Effector memory CD4-positive, alpha-beta T cell (primary cell): ENCODE measurements at places on chromosomes 1 and 21.
A peak's percentile ranks its signal among the peaks of the same experiment; 100 is the strongest.

DNA sequence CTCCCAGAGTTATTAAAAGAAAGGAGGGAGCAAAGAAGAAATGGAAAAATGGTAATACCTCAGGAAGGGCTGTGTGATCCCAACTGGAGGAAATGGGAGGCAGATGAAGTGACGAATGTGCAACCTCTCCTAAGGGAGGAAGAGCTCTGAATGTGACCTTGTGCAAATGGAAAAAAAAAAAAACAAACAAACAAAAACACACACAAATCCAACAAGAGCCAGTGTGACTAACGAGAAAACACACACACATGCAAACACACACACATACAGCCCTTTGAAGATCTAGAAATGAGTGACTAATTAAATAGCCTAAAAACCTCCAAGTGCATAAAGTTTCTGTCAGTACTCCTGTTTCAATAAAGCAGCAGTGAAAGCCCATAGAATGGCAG is 49.0 kb downstream of the CCN1 start:
- DNase-seq, result no peak

DNA sequence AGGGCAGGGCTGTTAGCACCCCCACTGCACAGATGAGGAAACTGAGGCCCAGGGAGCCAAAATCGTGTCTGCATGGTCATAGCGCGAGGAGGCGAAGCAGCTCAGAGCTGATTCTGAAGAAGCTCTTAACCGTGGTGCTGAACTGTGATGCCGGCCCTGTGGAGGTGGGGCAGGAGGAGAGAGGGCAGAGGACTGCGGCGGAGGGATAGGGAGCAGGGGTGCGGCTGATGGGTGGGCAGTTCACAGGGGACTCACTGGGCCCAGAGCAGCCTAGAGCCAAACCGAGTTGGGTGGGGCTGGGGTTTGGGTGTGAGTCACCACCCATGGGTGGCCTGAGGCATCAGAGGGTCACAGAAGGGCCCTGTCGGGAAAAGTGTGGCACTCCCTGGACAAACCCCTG is 74.7 kb downstream of the RAP1GAP start:
- DNase-seq, result no peak

- no peak for DNase-seq
Observed at GRCh38 chr1:77398152-77398551, 116.3 kb downstream of the AK5 start.

- DNase-seq, result no peak
Observed at GRCh38 chr21:38888991-38889561, 83.3 kb downstream of the ETS2 start.

- no peak for DNase-seq
Observed at GRCh38 chr1:81371864-81372263, 428.9 kb upstream of the ADGRL2 start.

DNA sequence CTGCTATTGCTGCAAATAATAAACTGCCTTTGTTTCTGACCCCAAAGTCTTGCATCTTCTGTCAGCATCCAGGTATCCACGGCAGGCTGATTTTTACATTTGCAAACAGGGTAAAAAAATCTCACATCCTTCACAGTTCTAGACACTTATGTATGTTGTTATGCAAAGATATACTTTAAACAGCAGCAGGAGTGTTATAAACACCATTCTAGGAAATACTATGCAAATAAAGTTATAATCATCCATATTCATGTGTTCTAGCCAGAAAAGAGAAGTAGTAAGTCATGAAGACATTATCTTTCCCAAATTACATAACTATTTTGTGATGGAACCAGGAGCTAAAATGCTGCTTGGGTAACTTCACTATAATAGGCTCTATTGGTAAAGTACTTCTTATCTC is 534.2 kb downstream of the LTN1 start:
- no peak for DNase-seq

DNA sequence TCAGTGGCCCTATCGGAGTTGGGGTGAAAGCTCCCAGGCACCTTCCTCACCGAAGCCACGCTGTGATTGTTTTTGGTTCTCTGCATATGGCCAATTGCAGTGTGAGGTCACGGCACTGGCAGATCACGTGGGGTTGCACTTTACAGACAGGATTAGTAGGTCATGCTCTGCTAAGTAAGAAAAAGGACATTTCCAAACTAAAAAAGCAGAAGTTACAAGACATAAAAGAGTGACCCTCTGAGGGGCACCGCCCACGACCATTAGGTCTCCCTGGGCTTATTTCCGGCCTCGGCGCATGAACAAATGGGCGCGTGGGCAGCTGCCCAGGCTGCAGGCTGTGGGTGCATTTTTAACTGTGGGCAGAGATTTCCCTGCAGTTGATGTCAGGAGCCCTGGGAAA is 2.0 kb downstream of the CAPN9 start:
- DNase-seq, result no peak

GRCh38 chr21:42366292-42367010 is at the start of gene TFF1:
Gene TFF1 (minus strand): TSS chr21:42366535. CDS start chr21:42366495, 40 bp downstream.
- no peak for DNase-seq

- no peak for DNase-seq
Observed at GRCh38 chr1:40856656-40857302, 5.4 kb downstream of the CITED4 start.

GRCh38 chr1:155591770-155592169 is 18.2 kb upstream of the MSTO1 start:
- no peak for DNase-seq

DNA sequence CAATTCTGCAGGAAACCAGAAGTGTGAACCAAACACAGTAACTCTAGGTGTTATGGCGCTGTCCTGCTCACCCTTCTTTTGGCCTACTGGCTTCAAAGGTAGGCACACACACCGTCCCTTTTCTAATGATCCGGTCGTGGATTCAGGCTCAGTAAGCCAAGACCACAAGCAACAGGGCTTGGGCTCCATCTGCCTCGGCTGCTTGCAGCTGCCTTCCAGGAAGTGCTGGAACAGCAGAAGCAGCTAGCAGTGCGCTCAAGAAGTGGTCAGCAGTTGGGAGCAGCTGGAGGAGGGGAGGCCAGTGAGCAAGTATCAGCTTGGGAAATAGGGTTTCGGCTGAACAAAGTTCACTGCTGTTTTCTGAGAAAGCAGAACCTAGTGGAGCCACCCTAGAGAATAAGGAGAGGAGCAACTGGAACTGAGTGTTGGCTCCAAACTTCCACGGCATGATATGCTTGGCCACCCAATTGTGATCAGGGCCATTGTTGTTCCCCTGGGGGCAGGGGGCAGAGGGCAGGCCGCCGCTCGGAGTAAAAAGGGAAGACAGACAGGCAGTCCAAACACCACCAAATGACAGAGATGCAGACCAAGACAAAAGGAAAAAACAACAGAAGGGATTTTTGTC is 173.4 kb downstream of the TOMM20 start:
- no peak for DNase-seq

GRCh38 chr1:81654147-81654546 is 146.6 kb upstream of the ADGRL2 start:
- DNase-seq, result no peak

DNA sequence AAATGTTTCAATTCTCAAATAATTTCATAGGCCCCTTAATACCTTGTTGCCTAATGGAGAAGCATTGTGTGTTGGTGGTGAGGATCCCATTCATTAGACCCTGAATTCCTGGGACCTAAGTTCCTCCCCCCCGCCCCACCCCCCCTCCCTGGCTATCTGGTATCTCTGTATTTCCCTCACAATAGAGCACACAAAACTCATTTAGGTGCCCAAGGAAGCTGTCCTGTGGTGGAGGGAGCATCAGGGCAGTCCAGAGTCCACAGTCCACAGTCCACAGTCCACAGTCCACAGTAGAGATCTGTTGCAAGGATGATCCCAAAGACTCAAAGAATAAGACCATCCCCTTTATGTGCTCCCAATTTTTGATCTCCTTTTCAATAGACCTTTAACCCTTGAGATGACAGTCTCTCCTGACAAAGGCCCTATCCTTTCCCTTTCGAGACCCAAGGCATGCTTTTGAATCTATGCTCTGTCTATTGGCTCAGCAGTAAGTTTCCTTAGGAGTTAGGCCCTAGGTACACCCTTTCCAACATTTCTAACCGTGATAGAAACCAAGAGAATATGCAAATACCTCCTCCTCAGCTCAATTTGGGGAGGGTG is 123.9 kb downstream of the ZBTB18 start:
- DNase-seq, result no peak

DNA sequence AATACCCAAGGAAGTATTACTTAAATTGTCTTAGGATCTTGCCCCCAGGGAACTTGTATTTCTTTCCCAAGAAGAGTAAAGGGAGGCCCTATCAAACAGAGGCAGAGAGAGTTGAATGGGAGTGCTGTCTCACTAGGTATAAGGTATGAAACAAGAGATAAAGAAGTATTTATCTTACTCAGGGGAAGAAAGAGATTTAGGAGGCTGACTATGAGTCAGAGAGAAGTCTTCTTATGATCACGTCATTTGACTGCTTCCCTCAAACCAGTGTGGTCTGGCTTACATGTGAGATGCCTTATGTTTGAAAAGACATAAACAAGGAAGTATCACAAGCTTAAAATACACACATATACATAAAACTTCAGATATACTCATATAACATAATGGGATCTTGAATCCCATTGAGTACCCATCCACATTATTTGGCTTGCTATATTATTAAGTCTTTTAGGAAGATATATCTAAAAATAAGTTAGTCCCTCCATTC is 29.6 kb downstream of the DUSP10 start:
- DNase-seq, result peak; percentile 41

DNA sequence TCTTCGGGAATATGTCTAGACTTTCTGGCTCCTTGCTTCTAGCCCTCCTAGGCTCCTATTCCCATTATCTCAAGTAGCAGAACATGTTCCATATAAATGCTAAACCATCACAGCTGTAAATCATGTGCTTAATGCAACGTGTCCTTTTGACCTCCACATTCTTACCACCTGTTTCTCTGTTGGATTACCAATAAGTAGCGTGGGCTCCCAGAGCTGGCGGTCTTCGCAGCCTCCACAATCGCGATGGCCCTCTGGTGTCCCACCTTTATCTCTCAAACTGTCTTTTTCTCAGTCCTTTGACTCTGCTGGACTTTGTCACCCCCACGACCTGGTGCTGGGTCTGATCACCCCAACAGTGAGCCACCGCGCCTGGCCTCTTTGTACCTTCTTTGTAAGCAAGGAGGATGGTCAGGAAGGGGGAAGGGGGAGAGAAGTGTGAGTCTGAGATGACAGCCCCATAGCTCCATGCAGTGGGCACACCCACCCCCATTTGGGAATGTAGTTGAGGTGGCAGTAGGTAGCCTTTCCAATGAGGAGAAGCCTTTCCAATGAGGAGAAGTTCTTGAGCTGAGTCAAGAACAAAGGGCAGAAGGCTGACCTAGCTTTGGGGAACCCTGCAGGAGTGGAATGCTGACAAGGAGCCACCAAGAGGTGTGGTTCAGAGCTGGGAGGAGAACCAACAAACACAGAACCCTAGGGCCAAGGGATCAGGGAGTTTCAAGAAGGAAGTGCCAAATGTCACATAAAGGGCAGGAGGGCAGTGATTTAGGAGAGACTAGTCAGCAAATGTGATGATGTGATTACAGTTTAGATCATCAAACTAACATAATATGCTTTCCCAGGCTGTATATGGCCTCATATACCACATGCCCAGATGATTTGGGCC is 14.2 kb downstream of the TRAF5 start:
- DNase-seq, result no peak
